Tongue (tissue), 3 donors: ENCODE measurements at places on chromosomes 2 and 18. TPM values are rescaled to one million over a fixed set of nuclear protein-coding genes. Genes with fewer than 3 reads are reported as not detected.

The NMUR1 gene
- 0.41 TPM for total RNA-seq

The CAPN13 gene
- 0.51 TPM for total RNA-seq

The LINC00305 gene
- not detected for total RNA-seq

The IL1RL1 gene
- 4.0 TPM for total RNA-seq

The ELOA2 gene
- total RNA-seq = not detected

The XDH gene
- 0.21 TPM for total RNA-seq

The KCNIP3 gene
- total RNA-seq = 8.8 TPM

The IL1RN gene
- total RNA-seq = 44.7 TPM

The HJURP gene
- total RNA-seq = 9.8 TPM

The TUBB8B gene
- total RNA-seq = not detected

The MEX3C gene
- total RNA-seq = 42.2 TPM

The OTOS gene
- not detected for total RNA-seq

The MAPK4 gene
- 5.2 TPM for total RNA-seq

The CROCC2 gene
- total RNA-seq = not detected

The SPC25 gene
- total RNA-seq = 3.4 TPM

The ACOXL gene
- total RNA-seq = not detected

The ZSWIM2 gene
- total RNA-seq = not detected

The INPP5D gene
- total RNA-seq = 9.1 TPM

The TXNDC2 gene
- total RNA-seq = not detected

The CNTNAP5 gene
- total RNA-seq = 1.7 TPM

The HOXD8 gene
- total RNA-seq = 2.7 TPM

The NOP58 gene
- 86.2 TPM for total RNA-seq

The TMEM198 gene
- total RNA-seq = 2.9 TPM

The ZFP36L2 gene
- 59.8 TPM for total RNA-seq

The HMSD gene
- total RNA-seq = not detected

The SLC9A4 gene
- 0.10 TPM for total RNA-seq

The YPEL5 gene
- total RNA-seq = 52.4 TPM

The VSNL1 gene
- 20.6 TPM for total RNA-seq

The TMEM87B gene
- total RNA-seq = 26.4 TPM

The CRYGC gene
- total RNA-seq = not detected

The DPYSL5 gene
- 3.3 TPM for total RNA-seq
